ENCODE measurements at places on chromosomes 6 and 20. TPM values are rescaled to one million over a fixed set of nuclear protein-coding genes. Genes with fewer than 3 reads are reported as not detected.
A peak's percentile ranks its signal among the peaks of the same experiment; 100 is the strongest.

DNA sequence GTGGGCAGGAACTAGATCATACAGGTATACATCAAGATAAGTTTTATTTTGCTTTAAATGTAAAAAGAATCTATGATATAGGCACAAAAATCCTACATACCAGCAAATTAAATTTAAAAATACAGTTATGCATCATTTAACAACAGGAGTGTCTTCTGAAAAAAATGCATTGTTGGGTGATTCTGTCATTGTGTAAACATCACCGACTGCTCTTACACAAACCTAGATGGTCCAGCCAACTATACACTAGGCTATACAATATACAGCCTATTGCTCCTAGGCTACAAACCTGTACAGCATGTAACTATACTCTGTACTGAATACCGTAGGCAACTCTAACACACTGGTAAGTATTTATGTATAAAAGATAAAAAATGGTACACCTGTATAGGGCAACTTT, 139.4 kb downstream of the RNGTT start:
- peak overlapping the region; percentile 40 for H3K27ac ChIP-seq
- no peaks in the 10 kb centered on the region for H3K27me3 ChIP-seq
- no peak overlapping the region for H3K4me3 ChIP-seq
- H3K4me1 ChIP-seq, result peaks cover 13% of the 10 kb centered on the region

DNA sequence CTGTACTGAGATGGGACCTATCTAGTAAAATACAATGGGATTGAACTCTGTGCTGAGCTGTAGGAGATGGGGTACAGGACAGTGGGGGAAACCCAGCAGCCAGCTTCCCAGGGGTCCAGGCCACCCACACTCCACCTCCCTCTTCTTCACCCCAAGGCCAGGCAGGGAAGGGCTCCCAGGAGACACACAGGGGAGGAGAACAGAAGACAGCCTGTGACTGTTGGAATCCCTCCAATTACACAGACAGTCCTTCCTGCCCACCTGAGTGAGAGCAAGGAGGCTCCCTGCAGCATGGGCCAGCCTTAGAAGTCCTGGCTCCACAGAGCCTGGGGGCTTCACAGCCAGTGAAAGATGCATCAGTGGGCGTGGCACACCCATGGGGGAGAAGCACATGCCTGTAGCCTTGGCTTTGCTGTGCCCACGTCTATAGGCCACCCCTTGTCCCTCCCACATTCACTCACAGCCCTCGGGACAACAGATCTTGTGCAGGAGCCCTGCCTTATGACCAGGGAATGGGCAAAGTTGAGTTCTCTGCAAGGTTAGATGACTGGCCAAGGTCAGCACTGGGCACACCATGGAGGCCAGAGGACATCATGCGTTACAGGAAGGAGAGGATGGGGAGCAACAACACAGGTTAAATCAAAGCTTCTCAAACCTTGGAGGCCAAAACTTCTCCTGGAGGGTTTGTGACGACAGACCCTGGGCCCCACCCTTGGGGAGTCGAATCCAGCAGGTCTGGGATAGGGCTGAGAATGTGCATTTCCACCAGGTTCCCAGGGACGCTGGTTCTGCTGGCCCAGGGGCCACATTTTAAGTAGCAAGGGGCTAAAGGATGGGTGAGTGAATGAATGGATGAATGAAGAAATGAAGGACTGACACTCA, 12.3 kb upstream of the CST7 start:
- H3K4me1 ChIP-seq, result peaks cover 15% of the 10 kb centered on the region
- no peak overlapping the region for H3K4me3 ChIP-seq
- H3K36me3 ChIP-seq, result no peaks in the 10 kb centered on the region
- DNase-seq, result no peak

Gene LTA
- total RNA-seq, result not detected

Gene SLC16A10
- total RNA-seq, result 2.9 TPM

GRCh38 chr6:30061092-30061857, at the start of gene POLR1H:
TSS of gene POLR1H (plus strand) at chr6:30061265. CDS start at chr6:30061525, 260 bp downstream.
- H3K27me3 ChIP-seq, result no peaks in the 10 kb centered on the region
- H3K27ac ChIP-seq, result peak within 1 kb of the TSS; percentile 46
- H3K4me1 ChIP-seq, result peaks cover 26% of the 10 kb centered on the region
- H3K4me3 ChIP-seq, result peak within 1 kb of the TSS; percentile 96
- peak; percentile 99 for DNase-seq

- H3K4me1 ChIP-seq, result peaks cover 1% of the 10 kb centered on the region
- DNase-seq, result no peak
- no peak overlapping the region for H3K27ac ChIP-seq
- H3K36me3 ChIP-seq, result no peaks in the 10 kb centered on the region
- H3K27me3 ChIP-seq, result no peaks in the 10 kb centered on the region
Measured at GRCh38 chr20:15794409-15794808, 778.8 kb downstream of the KIF16B start.

Gene NEU1
- total RNA-seq, result 31.7 TPM

DNA sequence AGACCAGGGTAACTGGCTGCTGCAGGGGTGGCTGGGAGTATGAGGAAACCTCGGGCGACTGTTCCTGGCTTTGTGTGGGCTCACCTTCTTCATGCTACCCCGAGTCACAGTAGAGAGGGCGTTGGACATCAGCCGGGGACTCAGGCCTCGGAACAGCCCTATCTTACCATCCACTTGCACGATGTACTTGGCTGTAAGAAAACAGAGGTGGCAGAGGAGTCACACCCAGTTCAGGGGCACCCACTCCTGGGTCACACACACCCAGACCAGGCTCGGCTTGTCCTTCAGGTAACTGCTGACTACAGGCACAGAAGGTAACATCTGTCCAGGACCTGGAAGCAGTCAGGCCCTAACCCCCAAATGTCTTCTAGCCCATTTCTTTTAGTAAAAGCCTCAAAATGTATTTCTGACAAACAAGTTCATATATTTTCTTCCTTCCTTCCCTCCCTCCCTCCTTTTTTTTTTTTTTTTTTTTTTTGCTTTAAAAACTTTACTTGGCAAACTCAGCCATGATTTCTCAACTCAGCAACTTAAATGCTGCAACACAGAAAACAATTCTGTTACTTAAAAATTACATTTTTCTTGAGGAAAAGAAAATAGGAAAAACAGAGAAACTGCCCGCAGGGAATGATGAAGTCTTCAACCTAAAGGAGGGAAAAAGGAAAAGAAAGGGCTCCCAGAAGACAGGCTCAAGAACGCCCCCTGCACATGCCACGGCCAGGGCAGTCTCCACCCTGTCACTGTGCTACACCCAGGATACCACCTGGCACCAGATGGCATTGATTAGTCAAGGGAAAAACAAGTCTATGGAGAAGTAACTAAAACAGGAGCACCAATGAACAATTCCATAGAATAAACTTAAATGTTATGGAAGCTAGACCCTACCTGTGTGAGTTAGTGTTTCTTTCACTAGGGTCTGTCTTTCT, 7.3 kb downstream of the MTCH1 start:
- no peaks in the 10 kb centered on the region for H3K27me3 ChIP-seq
- DNase-seq, result no peak
- H3K4me1 ChIP-seq, result peaks cover 6% of the 10 kb centered on the region
- H3K4me3 ChIP-seq, result no peak overlapping the region
- H3K36me3 ChIP-seq, result peaks cover 57% of the 10 kb centered on the region

- no peak overlapping the region for H3K4me3 ChIP-seq
- no peaks in the 10 kb centered on the region for H3K36me3 ChIP-seq
- H3K4me1 ChIP-seq, result peaks cover 37% of the 10 kb centered on the region
- DNase-seq, result no peak
- peak overlapping the region; percentile 26 for H3K27ac ChIP-seq
- H3K27me3 ChIP-seq, result no peaks in the 10 kb centered on the region
Measured at GRCh38 chr6:144756469-144756868, 471.3 kb downstream of the UTRN start.

DNA sequence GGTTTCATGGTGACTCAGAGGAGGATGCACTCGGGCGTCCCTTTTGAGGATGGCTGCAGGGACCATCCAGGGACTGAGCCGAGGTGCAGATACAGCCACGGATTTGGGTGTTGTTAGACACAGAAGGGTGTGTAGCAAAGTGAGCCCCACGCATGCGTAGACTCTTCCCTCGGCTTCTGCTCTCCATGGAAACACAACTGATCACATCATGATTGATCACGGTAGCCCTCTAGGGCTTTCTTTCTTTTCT, 606 bp upstream of the ULBP1 start:
- peak overlapping the region; percentile 78 for H3K4me3 ChIP-seq
- no peaks in the 10 kb centered on the region for H3K36me3 ChIP-seq
- no peaks in the 10 kb centered on the region for H3K27me3 ChIP-seq
- peak overlapping the region; percentile 55 for H3K27ac ChIP-seq
- peak; percentile 58 for DNase-seq
- peaks cover 7% of the 10 kb centered on the region for H3K4me1 ChIP-seq

DNA sequence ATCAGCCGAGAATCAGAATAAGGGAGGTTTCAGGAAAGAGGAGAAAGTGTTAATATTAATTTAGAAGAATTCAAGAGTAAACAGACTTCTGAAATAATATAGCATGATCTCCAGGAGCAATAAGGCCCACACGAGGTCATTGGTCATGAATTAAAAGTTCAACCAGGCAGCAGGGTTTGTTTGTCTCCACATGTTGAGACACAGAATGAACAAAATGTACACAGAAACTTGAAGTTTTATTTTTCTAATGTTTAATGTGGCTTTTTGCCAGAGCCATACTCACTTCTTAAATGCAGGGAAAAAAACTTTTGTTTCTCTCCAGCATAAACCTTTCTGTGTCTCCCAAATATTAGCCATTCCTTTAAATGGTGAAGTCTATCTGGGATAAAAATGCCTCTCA, 504.5 kb downstream of the HDGFL1 start:
- H3K4me3 ChIP-seq, result no peak overlapping the region
- no peaks in the 10 kb centered on the region for H3K36me3 ChIP-seq
- no peaks in the 10 kb centered on the region for H3K4me1 ChIP-seq

GRCh38 chr6:168737014-168737413, 296.0 kb downstream of the SMOC2 start:
- no peaks in the 10 kb centered on the region for H3K4me1 ChIP-seq
- no peaks in the 10 kb centered on the region for H3K36me3 ChIP-seq
- no peak overlapping the region for H3K4me3 ChIP-seq
- DNase-seq, result no peak

Gene NKAIN2
- total RNA-seq, result not detected

Gene LHFPL5
- total RNA-seq, result not detected

GRCh38 chr6:165321555-165322145, 12.2 kb upstream of the C6orf118 start:
- H3K4me3 ChIP-seq, result no peak overlapping the region
- no peak overlapping the region for H3K27ac ChIP-seq
- H3K27me3 ChIP-seq, result no peaks in the 10 kb centered on the region
- no peaks in the 10 kb centered on the region for H3K4me1 ChIP-seq

Gene PBX2
- total RNA-seq, result 33.3 TPM
